Mesenteric fat pad (tissue), 1 donor: ENCODE measurements at places on chromosomes 5 and 9. TPM values are rescaled to one million over a fixed set of nuclear protein-coding genes. Genes with fewer than 3 reads are reported as not detected.

Gene LRRC19
- total RNA-seq, result not detected

Gene SH2D3C
- total RNA-seq, result 28.1 TPM

Gene LCN12
- total RNA-seq, result not detected

Gene TMOD1
- total RNA-seq, result 5.8 TPM

Gene FOXD1
- total RNA-seq, result 0.32 TPM

DNA sequence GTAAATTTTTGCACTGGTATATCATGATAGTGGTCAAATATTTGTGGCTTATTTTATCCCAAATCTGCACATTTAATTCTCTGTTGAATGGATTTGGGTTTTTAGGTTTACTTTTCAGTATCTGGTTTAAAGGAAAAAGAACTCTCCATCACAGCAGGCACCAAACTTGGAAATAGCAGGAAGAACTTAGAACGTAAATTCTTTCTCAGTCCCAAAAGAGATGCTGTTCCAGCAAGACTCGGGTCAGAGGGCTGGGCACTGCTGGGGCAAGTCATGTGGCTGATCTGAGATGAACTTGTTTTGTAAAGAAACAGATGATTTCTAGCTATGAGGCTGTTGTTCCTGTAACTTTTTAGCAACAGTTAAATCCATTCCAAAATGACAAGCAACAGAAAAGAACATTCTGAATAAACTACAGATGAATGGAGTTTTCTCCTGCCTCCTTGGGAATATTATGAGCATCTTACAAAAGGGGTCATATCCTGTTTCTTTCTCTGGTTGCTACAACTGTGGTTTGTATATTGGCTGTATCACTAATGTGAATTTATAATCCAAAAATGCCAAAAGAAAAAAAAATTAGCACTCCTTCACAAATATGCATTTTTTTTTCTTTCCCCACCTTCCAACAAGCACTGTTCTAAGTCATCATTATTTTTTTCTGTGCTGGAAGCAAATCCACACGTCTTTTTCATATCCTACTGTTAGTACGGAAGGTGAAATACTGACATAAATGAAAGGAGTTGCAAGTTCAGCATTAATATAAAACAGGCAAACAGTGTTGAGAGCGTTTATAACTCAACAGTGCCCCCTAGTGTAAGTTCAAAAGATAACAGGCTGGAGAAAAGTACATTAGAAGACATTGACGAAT lies 31.1 kb downstream of the OR2K2 start:
- no peak for DNase-seq

GRCh38 chr9:109590966-109591365 lies 92.9 kb upstream of the PTPN3 start:
- no peak for DNase-seq

DNA sequence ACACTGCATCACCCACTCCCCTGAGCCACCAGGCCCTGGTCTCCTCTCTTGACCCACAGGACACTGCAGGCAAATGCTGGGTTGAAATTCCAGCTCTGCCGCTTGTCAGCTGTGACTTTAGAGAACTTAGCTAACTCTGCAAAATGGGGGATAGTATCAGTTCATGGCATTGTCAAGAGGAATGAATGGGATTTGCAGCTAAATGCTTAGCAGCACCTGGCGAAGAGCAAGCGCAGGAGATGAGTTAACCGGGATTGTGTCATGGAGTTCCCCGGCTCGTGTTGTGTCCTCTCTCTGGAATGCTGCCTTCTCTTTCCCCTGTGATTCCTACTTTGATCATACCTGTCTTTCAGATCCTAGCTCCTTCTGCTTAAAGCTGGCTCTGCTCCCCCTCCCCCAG lies 67.1 kb downstream of the DAB2IP start:
- DNase-seq, result no peak
